Transverse colon (tissue), 4 donors: ENCODE measurements at places on chromosomes 16 and 17.

- no peak for DNase-seq
Measured at GRCh38 chr16:57213462-57213861, 27.3 kb downstream of the RSPRY1 start.

GRCh38 chr16:84058211-84058610 lies 15.6 kb upstream of the SLC38A8 start:
- DNase-seq = no peak

DNA sequence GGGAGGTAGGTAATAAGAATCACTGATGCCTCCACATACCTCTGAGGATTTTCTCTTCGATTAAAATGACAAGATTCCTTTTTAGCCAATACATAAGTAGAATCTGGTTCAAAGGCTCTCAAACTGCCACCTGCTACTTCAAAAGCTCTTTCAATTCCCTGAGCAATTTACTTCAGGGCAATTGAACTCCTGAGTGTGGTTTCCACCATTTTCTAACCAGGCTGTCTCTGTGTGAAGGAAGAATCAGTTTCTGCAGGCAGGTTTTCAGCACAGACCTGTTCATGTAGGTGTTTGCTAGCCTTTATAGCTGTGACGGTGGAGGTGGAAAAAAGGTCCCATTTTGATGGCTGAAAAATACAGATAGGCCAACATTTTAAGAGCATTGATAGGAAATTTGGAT lies 18.2 kb upstream of the HS3ST3B1 start:
- DNase-seq = no peak

- no peak for DNase-seq
Measured at GRCh38 chr16:30187971-30188561, 4.7 kb downstream of the CORO1A start.

GRCh38 chr17:491086-492021 lies 138.7 kb upstream of the RPH3AL start:
- peak; percentile 38 for DNase-seq

DNA sequence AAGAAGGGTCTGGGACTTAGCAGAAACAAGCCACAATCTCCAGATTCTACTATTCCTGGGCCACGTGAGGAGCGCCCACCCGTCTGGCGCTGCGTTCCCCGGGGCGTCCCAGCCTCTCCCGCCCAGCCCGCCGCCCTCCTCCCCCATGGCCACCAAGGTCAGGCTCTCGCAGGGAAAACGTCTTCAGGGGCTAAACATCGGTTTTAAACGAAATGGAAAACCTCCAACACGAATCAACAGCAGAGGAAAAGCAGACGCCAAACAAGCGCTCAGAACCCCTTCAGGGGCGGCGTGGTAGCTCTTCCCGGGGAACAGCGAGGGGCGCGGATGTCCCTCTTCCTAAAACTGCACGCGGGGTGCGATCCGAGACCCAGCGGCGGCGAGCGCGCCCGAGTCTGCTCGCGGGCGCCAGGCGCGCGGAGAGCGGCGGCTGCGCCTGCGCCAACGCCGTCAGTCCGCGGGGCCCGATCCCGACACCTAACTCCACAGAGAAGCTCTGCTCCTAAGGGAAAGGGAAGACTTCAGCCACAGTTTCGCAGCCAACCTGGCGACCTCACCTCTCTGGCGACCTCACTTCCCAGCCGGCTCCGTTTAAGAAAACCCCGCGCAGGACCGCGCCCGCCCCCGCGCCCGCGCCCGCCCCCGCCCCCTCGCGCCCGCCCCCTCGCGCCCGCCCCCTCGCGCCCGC lies 505 bp upstream of the COG1 start:
- peak; percentile 66 for DNase-seq

- DNase-seq = peak; percentile 68
Measured at GRCh38 chr16:9138731-9139501, 47.5 kb downstream of the HAPSTR1 start.

- DNase-seq = peak; percentile 71
Measured at GRCh38 chr16:84754353-84754856, 54.6 kb downstream of the USP10 start.

DNA sequence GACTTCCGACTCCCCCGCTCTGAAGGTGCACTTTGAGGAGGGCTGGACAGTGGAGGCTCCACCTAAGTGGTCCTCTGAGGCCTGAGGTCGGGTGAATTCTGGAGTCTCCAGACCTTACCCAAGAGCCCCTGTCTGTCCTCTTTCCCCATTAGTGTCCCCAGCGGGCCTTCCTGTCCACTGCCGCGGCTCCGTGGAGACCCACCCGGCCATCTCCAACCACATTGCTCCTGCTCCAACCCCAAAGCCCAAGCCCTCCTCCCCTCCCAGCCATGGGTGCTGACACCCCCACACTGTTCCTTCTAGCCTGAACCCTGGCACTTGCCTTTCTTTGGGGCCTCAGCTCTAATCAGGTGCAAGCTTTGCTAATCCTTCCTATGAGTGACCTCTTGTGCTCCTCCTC lies 283.1 kb upstream of the TNRC6C start:
- DNase-seq = no peak

DNA sequence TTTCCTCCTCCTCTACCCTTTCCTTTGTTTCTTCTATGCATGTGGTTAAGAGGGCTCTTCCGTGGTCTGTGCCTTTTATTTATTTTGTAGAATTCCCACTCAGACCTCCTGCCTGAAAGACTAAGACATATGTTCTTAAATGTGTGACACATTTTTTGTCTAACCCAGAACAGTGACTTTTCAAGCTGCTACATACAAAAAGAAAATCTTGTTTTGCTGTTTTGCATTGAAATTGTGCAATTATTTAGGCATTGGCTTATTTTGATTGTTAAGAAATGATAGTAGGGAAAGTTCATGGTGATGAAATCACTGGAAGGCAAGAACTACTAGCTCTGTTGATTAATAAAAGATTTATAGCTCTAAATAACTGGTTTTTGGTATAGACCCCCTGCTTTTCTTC lies 76.8 kb downstream of the TUBD1 start:
- DNase-seq = no peak

DNA sequence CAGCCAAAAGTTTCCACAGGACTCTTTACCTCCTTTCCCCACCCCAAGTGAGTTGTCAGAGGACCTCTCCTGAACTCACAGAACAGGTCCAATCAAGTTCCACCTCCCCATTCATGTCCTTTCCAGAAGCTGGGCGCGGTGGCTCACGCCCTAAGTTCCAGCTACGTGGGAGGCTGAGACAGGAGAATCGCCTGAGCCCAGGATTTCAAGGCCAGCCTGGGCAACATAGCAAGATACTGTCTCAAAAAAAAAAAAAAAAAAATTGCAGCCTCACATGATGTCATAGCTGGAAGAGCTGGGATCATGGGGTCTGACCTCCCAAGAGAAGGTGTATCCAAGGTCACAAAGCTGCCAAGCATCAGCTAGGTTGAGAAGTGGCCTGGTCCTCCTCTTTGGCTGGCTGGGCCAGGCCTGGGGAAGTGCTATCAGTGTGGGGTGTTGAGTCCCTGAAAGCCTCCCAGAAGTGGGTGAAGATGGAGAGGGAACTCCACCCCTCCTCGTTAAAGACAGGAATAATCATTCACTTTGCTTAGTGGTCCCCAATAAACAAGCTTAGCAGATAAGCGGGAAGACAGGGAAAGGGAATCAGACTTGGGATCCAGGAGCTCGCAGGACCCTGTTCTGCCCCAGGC lies 5.5 kb upstream of the MNT start:
- DNase-seq = peak; percentile 79

DNA sequence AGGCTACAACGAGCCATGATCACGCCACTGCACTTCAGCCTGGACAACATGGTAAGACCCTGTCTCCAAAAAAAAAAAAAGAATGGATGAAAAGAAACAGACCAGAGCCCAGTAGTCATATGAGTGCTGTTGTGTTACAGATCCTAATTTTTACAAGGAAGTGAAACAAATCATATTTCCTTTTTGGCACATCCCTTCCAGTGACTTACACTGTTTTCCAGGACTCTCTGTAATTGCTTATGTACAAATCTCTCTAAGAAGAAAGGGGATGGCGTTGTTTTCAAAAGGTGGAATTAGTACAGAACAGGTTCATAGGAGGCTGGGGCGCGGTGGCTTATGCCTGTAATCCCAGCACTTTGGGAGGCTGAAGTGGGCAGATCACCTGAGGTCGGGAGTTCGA lies 19.8 kb upstream of the ZNF594 start:
- no peak for DNase-seq

- no peak for DNase-seq
Measured at GRCh38 chr16:10787304-10787703, 31.3 kb downstream of the TVP23A start.

DNA sequence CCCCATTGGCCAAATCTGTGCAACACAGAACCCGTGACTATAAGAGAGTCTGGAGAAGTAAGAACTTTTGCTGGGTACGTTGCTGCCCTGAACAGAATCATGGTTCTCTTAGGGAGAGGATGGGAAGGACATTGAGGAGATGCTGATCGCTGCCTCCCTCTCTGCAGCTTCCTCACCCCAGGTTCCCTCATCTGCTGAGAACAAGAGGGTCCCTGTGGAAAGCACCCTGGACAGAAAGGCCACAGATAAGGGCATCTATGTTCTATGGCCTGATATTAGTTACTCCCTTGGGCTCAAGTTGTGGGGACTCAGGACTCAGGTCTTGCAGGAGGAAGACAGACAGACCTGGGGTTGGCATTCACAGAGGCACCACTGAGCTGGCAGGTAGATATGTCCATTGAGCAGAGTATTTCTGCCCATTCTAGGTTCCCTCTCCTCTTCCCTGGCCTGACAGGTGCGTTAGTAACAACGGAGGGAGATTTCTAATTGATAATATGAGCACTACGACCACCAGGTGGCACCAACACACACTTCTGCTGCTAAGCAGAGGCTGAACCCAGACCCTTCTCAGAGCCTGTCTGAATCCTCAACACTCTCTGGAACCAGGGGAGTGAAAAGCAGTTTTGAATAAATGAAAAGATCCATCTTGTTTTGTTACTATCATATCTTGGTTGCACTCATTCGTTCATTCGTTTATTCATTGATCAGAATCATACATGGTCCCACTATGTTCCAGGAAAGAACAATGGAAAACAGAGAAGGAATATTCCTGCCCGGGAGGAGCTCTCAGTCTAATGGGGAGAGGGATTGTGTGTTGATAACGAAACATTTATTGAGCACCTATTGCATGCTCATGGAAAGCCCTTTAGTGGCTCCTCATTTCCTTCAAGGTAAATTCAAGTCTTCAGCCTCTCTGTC lies 56.4 kb downstream of the SLC6A2 start:
- DNase-seq = peak; percentile 40

GRCh38 chr16:87854053-87854906 lies 15.0 kb downstream of the SLC7A5 start:
- peak; percentile 41 for DNase-seq

GRCh38 chr17:63066158-63066813 lies 100.3 kb downstream of the TANC2 start:
- no peak for DNase-seq

GRCh38 chr17:28969706-28970393 lies 18.5 kb upstream of the PHF12 start:
- no peak for DNase-seq

GRCh38 chr17:48624118-48624517 lies 2.0 kb downstream of the HOXB9 start:
- no peak for DNase-seq

- no peak for DNase-seq
Measured at GRCh38 chr17:56636265-56636664, 42.8 kb downstream of the NOG start.

DNA sequence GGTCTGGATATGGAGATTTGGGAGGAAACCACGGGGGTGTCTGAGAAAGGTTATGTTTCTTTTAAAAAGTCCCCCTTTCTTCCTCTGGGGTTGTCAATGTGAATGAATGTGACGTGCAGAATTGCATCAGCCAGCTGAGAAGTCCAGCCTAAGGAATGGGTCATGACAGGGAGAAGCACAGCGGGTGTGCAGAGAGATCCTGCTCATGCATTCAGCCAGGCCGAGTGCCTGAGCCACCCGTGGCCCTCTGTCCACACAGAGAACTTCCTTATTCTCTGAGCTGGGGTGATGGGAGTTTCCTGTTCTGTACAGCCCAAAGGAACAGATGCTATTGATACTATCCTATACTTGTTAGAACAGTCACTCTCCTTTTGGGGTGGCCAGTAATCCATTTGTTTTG lies 117.9 kb downstream of the CPPED1 start:
- DNase-seq = no peak

DNA sequence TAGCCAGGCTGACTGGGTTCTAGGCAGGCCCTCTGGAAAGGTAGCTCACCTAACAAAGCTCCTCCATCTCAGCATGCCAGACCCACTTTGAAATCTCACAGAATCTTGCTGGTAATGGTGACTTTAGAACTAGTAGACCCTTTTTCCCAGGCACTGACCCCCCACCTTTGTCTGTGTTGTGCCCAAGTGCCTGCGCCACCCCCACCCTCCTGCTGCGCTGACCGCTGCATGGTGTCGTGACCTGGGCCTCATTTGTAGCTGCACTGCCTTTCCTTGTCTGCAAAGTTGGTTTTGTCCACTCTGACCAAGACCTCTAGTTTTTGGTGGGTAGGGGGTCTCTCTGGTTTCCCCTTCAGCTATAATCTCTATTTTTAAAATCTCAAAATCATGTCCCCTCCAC lies 6.8 kb downstream of the ATXN1L start:
- no peak for DNase-seq

GRCh38 chr17:60563743-60564142 lies 36.2 kb upstream of the PPM1D start:
- no peak for DNase-seq

GRCh38 chr16:56862776-56863175 lies 2.2 kb upstream of the SLC12A3 start:
- peak; percentile 21 for DNase-seq

DNA sequence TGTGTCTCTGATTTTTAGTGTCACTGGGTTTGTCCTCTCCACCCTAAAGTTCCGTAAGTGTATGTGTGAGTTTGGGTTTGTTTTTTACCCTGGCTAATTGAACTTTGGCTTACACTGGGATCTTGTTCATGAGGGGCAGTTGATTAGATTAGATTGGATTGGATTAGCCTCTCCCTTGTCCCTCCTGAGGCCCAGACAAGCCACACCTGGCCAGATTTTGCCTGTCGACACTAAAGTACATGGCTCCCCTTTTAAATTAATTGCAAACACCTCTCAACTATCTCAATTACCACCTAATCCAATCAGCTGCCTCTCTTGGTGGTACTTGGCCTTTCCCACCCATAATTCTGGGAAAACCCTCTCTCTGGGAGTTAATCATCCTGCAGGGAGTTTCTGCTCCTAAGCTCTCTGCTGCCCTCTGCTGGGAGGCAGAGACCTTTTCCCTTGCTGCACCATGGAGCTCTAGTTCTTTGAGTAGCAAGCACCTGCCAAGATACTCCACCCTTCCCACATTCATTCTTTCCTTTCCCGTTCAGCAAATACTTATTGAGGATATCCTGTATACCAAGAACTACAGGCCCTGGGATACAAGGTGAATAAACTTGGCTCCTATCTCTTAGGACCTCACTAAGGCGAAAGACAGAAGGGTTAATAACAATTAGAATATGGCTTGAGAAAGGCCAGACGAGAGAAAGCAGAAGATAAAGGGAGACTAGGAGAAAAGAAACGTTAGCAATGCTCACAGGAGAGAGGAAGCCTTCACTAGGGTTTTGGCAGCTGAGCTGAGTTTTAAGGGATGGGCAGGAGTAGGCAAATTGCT lies 60.0 kb upstream of the MPHOSPH6 start:
- DNase-seq = peak; percentile 86

GRCh38 chr16:89246383-89246902 lies 28.9 kb downstream of the ZNF778 start:
- no peak for DNase-seq

GRCh38 chr17:18262111-18262510 lies 1.6 kb downstream of the MIEF2 start:
- DNase-seq = no peak

GRCh38 chr17:34117811-34118210 lies 137.3 kb upstream of the CCL2 start:
- DNase-seq = no peak

- DNase-seq = no peak
Measured at GRCh38 chr16:71357681-71358080, 842 bp upstream of the CALB2 start.
